ENCODE measurements at places on chromosomes 7 and 10. TPM values are rescaled to one million over a fixed set of nuclear protein-coding genes. Genes with fewer than 3 reads are reported as not detected.

- DNase-seq: no peak
Measured at GRCh38 chr10:28853195-28853594, 175.9 kb downstream of the BAMBI start.

- no peak for DNase-seq
Measured at GRCh38 chr7:36192053-36192824, 39.2 kb downstream of the EEPD1 start.

DNA sequence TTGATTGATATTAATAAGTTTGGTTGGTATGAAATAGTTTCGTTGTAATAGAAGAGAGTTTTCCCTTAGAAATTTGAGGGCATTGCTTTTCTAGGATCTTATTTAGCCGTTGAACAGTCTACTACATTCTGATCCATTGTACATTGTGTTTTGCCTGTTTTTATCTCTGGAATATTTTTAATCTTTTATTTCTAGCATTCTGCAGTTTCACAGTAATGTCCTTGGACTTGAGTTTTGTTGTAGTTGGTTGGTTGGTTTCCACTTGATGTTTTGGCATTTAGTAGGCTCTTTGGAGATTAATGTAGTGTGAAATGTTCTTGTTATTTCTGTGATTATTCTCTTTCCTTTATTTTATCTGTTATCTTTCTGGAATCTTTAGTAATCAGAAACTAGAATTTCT, 112.4 kb downstream of the CCSER2 start:
- DNase-seq: no peak

DNA sequence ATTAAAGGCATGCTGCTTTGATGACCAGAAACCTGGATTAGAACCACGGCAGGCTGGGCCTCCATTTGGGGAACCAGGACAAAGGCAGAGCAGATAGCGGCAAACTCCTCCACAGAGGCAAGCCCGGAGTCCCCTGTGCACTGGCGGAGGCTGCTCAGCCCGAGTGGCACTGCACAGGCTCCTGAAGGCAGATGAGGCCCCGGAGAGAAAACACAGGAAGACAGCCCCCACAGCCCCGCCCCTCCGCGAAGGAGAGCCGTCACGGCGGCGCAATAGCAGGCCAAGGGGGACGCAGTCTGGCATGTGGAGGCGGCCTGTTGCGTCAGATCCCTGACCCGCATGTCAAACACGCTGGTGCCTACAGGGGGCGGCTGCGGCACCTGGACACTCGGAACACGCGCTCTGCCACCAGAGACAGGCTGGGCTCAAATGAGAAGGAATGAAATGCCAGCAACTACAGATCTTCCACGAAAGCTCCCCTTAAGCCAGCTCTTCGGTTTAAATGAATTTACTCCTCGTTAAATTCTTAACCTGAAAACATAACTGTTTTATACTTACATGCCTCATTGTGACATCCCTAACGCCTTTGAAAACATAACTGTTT, 128.5 kb downstream of the MAD1L1 start:
- peak; percentile 59 for DNase-seq

Gene GFRA1
- 24.2 TPM for polyA plus RNA-seq

DNA sequence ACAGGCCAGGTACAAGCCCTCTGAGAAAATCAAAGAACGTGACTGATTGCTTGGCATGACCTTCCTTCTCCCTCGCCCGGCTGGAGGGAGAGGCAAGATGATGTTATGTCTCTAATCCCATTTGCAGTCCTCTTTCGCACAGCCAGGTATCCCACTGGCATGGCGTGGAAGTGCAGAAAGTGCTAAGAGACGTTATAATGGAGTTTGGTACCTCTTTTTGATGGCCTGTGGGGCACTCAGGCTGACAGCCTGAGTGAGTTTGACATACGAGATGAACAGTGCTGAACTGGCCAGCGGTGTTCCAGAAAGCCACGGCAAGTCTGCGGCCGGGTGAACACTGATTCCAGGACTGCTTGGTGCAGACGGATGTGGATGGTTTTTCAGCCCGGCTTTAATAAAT, 241.6 kb downstream of the RAB11FIP2 start:
- DNase-seq: no peak
